Stimulated activated CD4-positive, alpha-beta T cell treated with anti-CD3 and anti-CD28 coated beads, Interleukin-4, amount 100 ng/mL, for 4 hours (primary cell): ENCODE measurements at places on chromosomes 3 and 15.

GRCh38 chr3:127949446-127950055, 34.5 kb downstream of the KBTBD12 start:
- no peak for DNase-seq

DNA sequence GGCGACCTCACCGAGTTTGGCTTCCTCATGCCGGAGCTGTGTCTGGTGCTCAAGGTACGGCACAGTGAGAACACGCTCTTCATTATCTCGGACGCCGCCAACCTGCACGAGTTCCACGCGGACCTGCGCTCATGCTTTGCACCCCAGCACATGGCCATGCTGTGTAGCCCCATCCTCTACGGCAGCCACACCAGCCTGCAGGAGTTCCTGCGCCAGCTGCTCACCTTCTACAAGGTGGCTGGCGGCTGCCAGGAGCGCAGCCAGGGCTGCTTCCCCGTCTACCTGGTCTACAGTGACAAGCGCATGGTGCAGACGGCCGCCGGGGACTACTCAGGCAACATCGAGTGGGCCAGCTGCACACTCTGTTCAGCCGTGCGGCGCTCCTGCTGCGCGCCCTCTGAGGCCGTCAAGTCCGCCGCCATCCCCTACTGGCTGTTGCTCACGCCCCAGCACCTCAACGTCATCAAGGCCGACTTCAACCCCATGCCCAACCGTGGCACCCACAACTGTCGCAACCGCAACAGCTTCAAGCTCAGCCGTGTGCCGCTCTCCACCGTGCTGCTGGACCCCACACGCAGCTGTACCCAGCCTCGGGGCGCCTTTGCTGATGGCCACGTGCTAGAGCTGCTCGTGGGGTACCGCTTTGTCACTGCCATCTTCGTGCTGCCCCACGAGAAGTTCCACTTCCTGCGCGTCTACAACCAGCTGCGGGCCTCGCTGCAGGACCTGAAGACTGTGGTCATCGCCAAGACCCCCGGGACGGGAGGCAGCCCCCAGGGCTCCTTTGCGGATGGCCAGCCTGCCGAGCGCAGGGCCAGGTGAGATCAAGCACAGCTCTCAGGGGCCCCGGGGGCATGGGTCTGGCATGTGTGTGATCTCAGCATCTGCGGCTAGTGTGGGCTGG, 7.1 kb upstream of the STAB1 start:
- no peak for DNase-seq

- DNase-seq = no peak
Observed at GRCh38 chr3:3192286-3192675, 12.8 kb upstream of the CRBN start.

DNA sequence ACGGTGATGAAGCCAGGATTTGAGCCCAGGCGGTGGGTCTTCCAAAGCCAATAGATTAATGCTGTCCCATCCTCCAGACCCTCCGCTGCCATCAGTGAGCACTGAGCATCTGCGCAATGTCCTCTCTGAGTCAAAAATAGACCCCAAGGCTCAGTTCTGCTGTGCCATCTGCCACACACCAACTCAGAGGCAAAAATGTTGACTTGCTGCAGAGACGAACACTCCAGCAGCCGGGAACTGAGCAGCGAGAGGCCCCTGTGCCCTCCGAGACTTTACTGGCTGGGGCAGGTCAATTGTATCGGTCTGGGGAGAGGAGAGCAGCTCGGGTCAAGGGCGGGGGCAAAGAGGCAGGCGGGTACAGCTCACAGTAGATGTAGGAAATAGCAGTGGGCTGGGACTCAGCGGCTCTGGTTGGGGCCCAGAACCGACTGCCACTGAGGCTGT, 41.5 kb upstream of the ATP2B2 start:
- DNase-seq = no peak

DNA sequence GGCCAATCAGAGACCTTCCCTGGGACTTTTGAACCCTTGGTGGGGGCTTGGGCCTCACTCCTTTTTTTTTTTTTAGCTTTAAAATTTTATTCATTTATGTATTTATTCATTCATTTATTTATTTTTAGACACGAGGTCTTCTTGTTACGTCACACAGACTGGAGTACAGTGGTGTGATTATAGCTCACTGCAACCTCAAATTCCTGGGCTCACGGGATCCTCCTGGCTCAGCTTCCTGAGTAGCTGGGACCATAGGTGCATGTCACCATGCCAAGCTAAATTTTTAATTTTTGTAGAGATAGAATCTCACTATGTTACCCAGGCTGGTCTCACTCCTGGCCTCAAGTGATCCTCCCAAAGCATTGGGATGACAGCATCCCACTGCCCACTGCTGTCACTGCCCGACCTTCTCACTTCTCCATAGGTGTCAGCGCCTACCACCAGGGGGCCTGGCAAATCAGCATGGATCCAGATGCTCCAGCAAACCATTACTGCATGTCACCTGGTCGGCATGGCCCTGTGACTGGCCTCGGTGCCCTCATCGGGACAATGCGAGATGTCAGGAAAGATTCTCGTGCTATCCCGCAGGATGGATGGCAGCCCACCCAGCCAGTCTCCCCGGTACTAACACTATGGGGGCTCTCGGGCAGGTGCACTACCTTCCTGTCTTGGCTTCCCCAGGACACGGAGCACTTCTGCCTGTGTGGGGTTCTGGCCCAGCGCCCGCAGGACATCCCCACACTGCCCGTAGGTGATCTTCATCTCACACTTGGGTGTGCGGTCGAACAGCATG, 3.0 kb downstream of the MYL3 start:
- no peak for DNase-seq

DNA sequence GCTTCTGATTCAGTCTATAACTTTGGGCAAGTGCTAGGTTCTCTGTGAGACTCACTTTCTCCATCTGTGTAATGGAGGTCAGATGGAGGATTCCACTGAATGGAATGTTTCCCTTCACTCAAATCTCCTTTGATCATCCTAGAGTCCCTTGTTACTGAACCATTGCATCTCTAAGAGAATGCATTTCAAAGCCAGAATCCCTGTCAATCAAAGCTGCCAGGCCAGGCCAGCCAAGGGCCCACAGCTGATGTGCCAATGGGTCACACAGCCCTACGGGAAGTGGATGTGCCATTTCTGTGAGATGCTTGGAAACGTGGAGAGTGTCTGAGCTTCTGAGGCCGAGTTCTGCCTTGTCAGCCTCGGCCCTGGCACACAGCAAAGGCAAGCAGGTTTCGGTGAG, 32.4 kb downstream of the SCN5A start:
- DNase-seq = no peak

GRCh38 chr15:81113204-81113657, 20.8 kb upstream of the CFAP161 start:
- DNase-seq = no peak

DNA sequence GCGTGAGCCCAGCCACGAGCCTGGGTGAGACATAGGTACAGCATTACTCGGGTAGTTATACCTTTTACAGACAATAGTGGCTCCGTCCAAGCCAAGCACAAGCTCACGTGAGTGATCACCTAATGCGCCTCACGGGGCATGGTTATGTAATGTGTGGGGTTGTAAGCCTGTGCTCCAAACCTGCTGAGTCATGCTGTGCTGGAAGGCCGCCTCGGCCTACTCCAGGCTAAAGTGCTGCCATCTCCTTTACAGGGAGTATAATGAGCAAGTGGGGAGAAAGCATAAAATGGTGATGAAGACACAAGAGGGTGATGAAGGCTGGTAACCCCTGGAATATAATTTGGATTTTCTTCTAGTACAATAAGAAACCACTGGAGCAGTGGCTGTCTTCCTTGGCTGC, 175.8 kb upstream of the STT3B start:
- DNase-seq = no peak

DNA sequence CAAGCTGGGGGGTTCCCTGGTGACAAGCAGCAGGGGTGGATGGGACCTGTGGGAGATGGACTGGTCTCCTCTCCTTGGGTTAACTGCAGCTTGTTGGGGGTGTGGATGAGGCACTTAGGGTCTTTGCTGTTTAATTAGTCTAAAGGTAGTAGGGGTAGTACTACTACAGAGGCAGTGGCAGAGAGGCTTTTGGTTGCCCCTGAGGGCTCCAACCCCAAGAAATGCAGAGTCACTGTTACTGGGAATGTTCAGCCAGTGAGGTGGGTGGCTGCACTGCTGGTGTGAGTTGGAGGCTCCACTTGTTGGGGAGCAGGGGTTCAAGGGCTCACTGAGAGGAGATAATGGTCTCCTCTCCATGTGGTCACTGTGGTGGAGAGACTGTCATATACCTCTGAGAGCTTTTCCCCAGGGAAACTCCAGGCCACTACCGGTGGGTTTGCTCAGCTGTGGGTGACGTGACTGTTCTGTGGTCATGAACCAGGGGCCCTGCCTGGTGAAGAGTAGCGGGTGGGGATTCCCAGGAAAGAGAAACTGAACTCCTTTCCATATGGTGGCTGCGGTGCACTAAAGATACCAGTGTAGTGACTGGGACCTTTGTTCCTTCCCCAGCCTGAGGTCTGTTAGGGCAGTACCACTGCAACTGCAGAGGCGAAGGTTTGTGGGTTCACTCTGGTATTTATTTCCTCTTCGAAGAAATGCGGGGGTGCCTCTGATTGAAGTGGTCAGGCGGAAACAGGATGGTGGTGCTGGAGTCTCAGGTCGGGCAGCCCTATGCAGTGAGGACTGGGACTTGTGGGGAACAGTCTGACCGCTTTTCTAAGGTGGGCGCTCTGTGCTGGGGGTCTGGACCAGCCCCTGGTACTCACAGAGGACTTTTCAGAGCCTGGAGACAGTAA, 68.9 kb upstream of the TNFSF10 start:
- peak; percentile 60 for DNase-seq

- DNase-seq = no peak
Observed at GRCh38 chr3:171192176-171192854, 165.8 kb upstream of the SLC2A2 start.

DNA sequence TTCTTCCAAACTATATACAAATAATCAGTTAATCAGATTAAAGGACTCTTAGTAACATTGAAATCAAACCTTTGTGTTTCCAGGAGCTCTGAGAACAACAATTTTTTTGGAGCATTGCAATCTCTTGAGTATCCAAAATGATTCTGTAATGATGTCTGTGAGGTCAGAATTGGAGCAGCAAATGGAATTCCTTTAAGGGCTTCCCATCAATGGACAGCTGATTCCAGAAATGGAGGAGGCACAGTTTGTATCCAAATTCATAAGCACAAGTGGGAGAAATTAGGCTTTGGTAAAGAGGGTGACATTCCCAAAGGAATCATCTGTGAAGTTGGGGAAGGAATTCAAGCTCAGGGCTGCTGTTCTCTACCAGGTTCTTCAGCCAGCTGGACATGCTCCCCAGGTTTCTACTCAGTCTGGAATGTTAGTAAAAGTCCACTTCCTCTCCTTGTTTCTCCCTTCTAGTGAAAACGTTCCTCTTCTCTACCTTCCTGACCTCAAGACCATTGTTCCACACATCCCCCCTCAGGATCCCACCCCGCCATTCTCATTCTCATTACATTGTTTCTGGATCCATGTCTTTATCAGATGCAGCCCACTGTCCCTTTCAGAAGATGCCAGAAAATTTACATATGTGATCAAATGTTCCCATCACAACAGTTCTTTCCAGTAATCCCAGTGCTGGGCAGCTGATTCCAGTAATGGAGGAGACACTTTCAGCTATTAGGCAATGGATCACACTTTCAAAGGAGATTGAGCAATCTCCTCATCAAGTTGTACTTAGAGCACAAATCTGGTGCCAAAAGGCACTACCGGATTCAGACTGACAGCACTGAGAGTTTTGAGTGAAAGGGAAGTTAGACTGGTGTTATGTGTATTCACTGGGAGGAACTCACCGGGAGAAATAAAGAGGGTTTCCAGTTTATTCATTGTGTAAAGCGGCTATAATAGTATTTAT, 391.3 kb upstream of the TPRG1 start:
- DNase-seq = no peak

- no peak for DNase-seq
Observed at GRCh38 chr3:154129625-154130024, 8.4 kb downstream of the ARHGEF26 start.

DNA sequence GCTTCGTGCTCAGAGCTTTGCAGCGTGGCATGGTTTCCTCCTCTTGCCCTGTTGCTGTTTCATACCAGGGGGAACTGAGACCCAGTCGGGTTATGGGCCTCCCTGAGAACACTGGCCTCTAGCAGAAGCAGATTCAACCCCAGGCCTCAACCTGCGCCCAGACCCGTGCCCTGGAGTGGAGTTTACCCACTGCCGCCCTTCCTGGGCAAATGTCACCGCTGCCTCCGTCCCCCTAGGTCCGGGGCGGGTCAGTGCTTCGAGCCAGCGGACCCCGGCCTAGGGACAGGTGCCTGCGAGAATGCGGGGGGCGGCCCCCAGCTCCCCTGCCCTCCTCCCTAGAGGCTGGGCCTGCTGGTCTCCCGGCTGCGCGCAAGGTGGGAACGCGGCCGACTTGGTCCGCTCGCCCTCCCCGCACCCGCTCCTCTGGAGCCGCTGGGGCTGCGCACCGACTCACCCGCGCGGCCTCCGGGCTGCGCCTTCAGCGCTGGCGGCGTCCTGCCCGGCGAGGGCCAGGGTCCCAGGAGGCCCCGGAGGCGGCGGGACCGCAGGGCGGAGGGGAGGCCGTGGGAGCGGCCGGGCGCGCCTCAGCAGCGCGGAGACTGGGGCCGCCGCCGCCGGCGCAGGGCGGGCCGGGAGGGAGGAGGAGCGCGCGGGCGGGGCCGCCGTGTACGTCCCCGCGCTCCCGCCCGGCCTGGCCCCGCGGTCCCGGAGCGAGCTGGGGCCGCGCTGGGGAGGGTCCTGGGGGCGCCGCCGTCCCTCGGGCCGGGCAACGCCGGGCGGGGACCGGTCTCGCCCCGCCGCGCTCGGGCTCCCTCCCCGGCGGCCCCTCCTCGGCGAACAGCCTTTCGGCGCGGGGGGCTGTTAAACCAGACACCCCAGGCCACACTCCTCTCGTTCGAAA, at the start of gene PIGZ:
Gene PIGZ (minus strand): TSS at position 601 of the 901 bp plus-strand sequence. CDS start 16,802 bp downstream, outside the sequence.
- peak; percentile 13 for DNase-seq

DNA sequence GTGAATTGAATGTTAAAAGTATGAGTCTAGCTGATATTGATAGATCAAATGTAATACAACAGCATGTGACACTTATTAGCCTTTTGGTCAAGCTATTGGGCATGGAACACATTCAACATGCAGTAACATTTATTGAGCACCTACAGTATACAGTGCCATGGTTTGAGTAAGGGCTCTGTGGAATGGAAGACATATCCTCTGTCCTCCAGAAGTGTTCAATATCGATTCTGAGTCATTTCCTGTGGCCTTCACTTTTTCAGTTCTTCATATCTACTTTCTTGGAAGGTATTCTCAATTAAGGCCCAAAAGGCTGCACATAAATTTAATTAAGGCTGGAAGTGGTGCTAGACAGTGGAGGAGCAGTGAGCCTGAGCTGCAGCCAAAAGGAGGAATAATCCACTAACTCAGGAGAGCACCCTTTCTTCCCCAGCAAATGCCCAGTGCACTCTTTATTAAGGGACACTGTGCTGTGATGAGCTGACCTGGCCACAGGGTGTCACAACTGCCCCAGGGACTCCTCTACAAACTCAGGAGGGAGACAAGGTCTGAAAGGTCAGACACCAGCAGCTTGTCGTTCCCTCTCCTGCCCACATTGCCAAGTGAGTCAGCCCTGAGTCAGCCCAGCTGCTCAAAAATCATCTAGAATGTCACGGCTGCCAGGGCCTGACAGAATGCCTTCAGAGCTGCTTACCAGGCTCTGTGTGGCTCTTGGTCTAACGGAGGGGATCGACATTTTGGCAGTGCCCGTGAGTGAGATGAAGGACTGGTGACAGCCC, 544.8 kb downstream of the AGBL1 start:
- DNase-seq = peak; percentile 65

- DNase-seq = peak; percentile 27
Observed at GRCh38 chr3:82133070-82133606, 371.7 kb upstream of the GBE1 start.

GRCh38 chr3:122513386-122514122, 1.2 kb downstream of the KPNA1 start:
- DNase-seq = no peak
